ENCODE measurements at places on chromosomes 12 and 14.

DNA sequence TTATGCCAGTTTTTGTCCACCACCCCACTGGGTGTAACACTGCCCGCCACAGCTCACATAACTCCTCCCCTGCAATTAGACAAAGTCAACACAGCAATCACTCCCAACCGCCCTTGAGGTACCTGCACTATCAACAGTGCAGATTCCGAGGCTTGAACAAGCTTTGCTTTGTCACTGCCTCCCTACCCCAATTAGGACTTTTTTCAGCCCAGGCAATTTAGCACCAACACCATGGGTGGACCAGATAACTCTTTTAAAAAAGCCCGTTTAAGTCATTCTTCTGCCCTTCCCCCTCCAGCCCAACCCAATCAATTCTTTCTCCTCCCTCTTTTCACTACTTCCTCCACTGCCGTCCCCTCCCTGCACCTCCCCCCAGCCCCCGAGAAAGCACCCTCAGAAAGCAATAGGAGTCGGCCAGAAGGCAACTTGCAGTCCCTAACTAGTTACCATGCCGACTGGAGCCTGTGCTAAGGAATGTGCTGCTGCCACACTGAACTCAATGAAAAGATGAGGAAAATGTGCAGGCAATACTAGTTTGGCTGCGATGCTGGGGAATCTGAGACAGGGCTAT is 45.7 kb upstream of the OTX2 start:
- DNase-seq, result no peak

GRCh38 chr14:77641534-77642341 is 25.3 kb upstream of the SPTLC2 start:
- peak; percentile 56 for DNase-seq

- DNase-seq, result no peak
Observed at GRCh38 chr12:105927564-105927963, 211.2 kb downstream of the NUAK1 start.

DNA sequence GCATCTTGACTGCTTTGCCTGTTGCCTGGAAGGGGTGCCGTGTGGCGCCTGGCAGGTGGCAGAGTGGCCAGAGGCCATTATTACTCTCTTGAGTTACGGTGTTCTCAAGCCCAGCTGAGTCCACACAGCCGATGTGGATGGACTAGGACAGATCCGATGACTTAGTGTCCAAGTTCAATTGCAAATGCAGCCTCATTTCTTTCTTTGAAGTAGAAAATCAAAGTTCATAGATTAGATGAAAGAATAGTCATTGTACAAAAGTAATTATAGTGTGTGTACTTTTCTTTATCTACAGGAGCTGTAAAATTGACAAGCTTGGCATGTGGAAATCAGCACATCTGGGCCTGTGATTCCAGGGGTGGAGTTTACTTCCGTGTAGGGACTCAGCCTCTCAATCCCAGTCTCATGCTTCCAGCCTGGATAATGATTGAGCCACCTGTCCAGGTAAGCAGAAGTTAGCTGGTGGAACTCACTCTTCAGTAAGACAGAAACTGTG is 44.7 kb downstream of the ANKRD9 start:
- DNase-seq, result no peak

GRCh38 chr12:116090516-116090915 is 187.0 kb downstream of the MED13L start:
- DNase-seq, result no peak

DNA sequence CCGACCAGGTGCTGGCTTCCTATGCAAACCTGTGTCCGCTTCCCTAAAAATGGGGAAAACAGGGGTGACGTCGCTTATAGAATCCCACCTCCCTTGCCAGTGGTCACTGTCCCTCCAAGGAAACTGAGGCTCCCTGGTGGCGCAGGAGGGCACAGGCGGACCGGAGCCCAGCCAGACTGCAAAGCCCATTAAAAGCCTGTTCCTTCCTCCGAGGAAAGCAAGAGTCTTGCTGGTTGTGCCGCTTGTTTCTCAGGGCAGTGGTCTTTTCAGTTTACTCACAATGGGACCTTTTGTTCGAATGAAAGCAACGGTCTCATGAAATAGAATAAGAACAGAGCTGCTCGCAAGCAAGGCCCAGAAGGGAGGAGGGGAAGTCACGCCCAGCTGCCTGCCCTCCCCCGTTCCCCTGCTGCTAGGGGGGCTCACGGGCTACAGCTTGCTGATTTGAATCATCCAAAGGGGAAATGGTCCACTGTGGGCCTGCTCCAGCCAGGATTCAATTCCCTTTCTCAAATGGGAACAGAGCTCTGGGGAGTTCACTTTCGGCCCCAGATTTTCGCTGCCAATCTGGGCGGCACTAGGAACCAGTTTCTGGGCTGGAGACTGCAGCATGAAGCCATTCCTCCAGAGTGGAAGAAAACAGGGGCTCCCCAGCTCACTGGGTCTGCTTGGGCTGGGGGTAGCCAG is 4.6 kb upstream of the SELPLG start:
- DNase-seq, result no peak

DNA sequence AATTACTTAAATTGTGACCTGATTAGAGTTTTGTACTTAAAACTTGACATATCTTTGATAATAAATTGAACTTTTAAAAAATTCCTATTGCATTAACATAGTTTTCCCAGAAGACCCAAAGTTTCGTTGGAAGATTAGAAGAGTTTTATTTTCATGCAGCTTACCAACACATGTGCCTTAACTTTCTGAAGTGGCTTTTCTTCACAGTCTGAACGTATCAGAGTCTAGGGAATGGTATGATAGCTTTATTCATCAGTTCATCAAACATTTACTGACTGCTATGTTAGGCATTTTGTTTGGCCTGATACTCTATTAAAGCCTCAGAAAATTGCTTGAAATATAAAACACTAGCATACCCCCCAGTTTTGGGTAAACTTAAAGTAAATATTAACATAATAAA is 65.2 kb downstream of the MARK3 start:
- no peak for DNase-seq

DNA sequence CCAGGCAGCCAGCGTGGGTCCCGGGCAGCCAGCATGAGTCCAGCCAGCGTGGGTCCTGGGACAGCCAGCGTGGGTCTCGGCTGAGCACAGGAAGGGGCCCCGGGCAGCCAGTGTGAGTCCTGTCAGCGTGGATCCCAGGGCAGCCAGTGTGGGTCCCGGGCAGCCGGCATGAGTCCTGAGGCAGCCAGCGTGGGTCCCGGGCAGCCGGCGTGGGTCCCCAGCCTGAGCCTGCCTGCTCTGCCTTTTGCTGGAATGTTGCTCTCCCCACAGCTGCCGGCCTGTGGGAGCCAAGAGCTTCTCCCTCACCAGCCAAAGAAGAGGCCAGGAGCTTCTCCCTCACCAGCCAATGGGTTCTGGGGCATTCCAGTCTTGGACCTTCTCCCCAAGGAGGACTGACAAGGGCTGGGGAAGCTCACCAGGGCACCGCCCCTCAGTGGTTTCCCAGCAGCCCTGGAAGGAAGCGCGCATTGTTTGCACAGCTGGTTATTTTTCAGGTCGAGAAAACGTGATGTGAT is 15.0 kb upstream of the RFLNA start:
- no peak for DNase-seq

DNA sequence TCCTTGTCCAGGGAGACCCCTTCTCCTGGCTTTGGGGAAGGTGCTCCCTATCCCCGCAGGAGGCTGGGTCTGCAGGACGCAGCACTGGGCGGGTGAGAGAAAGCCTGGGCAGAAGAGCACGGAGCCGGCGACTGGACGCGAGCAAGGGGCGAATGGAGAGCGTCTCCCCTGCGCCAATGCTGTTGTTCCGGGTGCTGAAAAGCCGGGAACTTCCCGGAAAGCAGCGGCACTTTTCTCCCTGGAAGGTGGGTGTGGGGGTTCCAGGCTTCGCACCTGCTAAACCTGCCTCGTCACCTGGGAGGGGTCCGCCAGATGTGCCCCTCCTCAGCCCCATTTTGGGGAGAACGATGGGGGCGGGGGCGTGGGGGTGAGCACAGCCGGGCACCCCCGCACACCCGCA is 417.1 kb upstream of the TMTC1 start:
- no peak for DNase-seq

DNA sequence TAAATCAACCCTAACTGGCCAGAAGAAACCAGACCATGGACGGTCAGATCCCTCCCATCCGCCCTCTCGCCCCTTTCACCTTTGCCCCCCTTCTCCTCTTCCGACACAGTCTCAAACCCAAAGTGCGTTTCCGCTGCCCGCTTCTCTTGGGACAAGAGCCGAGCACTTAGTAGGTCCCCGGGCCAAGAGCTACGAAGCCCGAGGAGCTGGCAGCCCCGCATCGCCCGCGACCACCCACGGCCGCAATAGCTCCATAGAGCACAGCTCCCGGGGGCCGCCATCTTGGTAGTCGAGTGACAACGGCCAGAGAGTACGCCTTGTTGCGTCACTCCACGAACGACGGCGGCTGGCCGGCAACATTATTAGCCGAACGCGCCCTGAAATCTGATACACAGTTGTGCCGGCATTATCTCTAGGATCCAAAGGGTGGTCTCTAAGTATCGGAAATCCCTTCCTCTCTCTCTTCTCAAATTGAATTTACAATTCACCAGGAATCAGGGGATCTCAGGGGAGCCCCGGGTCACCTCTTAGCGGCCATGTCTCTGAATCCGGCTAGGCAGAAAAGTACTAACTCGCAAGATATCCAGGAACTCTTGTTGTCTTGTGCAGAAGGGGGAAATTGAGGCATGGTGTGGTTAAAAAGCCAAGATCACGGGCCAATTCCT is at the start of gene COQ5:
Gene COQ5 (minus strand): TSS at position 298 of the 665 bp plus-strand sequence. CDS start 17 bp downstream, at position 281.
- DNase-seq, result peak; percentile 71

- no peak for DNase-seq
Observed at GRCh38 chr12:89135976-89136634, 216.2 kb downstream of the DUSP6 start.

- DNase-seq, result no peak
Observed at GRCh38 chr14:99971941-99972747, 93.1 kb upstream of the EVL start.

DNA sequence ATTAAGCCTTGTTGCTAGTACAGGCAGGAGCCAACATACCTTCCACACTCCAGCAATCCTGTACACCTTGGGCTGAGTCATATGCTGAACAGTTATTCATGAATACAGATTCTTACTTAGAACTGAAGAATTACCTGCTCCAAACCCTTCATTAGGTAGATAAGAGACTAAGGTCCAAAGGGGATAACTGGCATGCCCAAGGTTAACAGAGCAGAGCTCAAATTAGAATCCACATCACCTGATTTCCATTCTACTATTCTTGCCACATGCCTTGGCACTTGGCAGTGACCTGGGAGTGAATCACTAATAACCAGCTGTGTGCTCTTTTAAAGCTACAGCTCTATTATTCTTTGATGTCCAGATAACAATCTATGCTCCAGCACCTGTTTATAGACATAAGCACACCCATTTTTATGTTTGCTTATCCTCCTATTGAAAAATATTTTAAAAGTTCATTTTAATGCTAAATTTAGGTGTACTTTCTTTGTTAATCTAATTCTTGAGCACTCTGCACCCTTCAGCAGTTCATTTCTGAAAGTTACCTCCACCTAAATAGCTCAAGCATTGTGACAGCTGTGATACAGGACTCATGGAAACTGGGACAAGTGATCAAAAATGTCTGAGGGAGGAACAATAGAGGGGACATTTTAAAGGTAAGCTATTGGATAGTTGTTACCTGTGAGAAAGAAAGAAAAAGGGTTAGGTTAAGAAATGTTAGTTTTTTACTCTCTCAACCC is 19.4 kb downstream of the LPCAT3 start:
- no peak for DNase-seq

GRCh38 chr12:22103418-22103817 is 57.4 kb downstream of the CMAS start:
- DNase-seq, result no peak

DNA sequence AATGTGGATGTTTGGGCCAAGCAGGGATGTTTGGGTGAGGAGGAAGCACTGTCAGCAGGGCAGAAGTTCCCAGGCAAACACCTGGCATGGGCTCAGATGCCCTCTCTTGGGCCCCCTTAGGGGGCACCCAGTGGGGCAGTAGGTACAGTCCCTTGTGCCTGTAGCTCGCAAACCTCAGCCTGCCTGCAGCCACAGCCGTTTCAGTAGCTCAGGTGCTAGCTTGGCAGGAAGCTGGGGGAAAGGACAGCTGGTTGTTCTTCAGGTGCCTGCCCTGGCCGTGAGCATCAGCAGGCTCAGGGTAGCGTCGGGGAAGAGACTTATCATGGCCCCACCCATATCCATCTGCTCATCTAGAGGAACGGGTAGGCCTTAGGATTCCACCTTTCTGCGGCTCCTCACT is 67.5 kb downstream of the B4GALNT3 start:
- no peak for DNase-seq

DNA sequence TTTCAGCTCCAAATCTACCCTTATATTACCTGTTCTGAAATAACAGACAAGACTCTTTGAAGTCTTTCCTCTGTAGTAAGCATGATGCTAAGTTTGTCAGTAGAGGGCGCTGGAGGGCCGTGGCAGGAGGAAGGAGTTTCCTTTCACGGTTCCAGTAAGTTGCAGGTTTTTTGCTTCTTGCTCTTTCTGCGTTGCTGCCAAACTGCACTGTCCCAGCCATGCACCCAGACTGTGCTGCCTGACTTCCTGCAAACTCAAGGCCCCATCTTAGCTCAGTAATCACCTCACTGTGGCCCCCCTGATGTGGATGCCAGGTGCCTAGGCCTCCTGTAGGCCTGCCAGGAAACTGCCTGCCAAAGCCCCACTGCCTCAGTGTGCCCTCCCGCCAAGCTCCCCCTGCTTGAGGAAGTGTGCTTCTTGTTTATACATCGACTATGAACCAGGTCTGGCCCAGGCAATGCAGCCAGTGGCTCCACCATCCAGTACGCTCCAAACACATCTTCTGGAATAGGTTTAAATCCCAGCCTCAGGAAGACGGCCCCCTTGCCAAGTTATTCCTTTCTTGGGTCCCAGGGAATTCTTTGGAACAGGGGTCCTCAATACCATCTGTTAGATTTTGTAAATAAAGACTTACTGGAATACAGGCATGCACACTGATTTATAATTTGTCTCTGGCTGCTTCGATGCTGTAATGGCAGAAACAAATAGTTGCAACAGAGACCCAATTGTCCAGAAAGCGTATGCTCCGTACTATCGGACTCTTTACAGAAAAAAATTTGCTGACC is 193.7 kb upstream of the LRIG3 start:
- peak; percentile 43 for DNase-seq

DNA sequence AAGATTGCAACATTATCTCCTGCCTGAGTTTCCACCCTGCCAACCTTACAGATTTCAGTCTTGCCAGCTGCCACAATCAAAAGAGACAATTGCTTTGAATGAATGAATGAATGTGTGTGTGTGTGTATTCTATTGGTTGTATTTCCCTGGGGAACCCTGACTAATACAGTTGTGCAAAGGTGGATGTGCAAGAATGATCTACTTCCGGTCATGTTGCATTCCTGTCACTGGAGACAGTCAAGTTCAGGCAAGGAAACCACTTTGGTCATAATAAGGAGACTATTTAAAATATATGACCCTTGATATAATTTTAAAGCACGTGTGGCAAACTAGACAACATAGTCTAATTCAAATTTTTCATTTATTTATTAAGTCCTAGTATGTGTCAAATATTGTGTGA is 13.1 kb downstream of the RERG start:
- no peak for DNase-seq

DNA sequence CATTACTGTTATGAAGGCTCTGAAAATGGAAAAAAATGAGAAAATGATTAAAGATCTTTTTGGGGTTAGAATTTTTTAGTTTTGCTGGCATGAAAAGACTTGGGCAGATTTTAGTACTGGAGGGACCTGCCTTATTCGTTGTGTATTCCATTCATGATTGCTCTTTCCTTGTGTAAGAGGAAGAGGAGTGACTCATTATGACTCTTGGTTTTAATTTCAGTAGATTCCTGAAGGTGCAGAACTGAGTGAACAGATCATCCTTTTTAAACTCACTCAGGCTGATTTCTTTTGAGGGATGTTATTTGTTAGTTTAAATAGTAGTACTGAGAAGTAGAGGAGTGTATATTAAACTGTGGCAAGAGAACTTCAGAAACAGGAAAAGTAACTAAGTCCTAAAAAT is 41.6 kb downstream of the AKAP6 start:
- no peak for DNase-seq

GRCh38 chr14:103576371-103577024 is 13.7 kb downstream of the COA8 start:
- no peak for DNase-seq

All from stimulated activated CD4-positive, alpha-beta T cell treated with anti-CD3 and anti-CD28 coated beads, TNF-alpha, amount 100 ng/mL, for 48 hours (primary cell).